Mammary microvascular endothelial cell (primary cell): ENCODE measurements at places on chromosomes 1 and 21. TPM values are rescaled to one million over a fixed set of nuclear protein-coding genes. Genes with fewer than 3 reads are reported as not detected.

The PCP4L1 gene
- not detected in 2 replicates for total RNA-seq

The CRYBG2 gene
- total RNA-seq, result not detected in 2 replicates

The HSD3B2 gene
- not detected in 2 replicates for total RNA-seq

The NFASC gene
- total RNA-seq, result not detected in 2 replicates

The TTC22 gene
- not detected in 2 replicates for total RNA-seq

The NCAM2 gene
- under 0.01 and 0.05 TPM in 2 replicates for total RNA-seq

The SPATA46 gene
- total RNA-seq, result not detected in 2 replicates

The WDR64 gene
- not detected in 2 replicates for total RNA-seq

The AKR1A1 gene
- total RNA-seq, result 106 and 117 TPM in 2 replicates

The PDC gene
- not detected in 2 replicates for total RNA-seq

The COL16A1 gene
- total RNA-seq, result 0.20 and 0.67 TPM in 2 replicates

The FOXD3 gene
- not detected in 2 replicates for total RNA-seq

The TDRD5 gene
- under 0.01 and 0.05 TPM in 2 replicates for total RNA-seq
